ENCODE measurements at places on chromosomes 13 and 19. TPM values are rescaled to one million over a fixed set of nuclear protein-coding genes. Genes with fewer than 3 reads are reported as not detected.

Gene RAB3A
- 0.80 TPM for total RNA-seq

Gene KIR2DL4
- not detected for total RNA-seq

Gene MATK
- total RNA-seq: 0.35 TPM

Gene MAP4K1
- total RNA-seq: 0.25 TPM

Gene FCAR
- total RNA-seq: not detected

Gene FBXO27
- 5.9 TPM for total RNA-seq

Gene TMPRSS9
- total RNA-seq: not detected

DNA sequence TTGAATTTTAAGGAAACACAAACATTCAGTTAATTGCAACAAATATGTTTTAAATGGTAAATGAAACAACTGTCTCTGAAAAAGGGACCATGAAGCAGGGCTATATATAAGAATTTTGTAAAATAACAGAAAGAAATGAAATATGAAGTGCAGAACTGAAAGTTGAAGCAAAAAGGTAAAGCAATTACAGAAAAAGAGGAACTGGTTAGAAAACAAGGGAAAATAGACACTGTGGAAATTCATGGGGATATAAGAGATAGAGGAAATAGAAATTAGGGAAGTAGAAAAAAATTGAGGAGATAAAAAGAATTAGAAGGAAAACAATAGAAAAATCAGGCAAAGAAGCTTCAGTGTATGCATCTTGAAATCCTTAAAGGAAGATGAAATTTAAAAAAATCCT lies 40.0 kb upstream of the TDRD3 start:
- no peak for DNase-seq

- no peak for DNase-seq
Measured at GRCh38 chr13:114017028-114017630, 43.3 kb upstream of the C13orf46 start.

DNA sequence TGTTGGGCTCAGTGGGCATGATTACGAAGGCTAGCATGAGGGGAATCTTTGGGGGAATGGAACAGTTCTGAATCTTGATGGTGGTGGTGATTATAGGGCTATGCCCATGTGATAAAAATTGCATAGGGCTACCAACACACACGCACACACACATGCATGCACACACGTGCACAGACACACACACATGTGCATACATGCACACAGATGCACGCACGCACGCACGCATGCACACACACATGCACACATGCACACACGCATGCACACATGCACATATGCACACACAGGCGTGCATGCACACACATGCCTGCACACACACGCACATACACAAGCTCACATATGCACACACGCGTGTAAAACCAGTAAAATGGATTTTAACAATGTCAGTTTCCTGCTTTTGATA lies 85.9 kb downstream of the MUC16 start:
- DNase-seq: no peak

DNA sequence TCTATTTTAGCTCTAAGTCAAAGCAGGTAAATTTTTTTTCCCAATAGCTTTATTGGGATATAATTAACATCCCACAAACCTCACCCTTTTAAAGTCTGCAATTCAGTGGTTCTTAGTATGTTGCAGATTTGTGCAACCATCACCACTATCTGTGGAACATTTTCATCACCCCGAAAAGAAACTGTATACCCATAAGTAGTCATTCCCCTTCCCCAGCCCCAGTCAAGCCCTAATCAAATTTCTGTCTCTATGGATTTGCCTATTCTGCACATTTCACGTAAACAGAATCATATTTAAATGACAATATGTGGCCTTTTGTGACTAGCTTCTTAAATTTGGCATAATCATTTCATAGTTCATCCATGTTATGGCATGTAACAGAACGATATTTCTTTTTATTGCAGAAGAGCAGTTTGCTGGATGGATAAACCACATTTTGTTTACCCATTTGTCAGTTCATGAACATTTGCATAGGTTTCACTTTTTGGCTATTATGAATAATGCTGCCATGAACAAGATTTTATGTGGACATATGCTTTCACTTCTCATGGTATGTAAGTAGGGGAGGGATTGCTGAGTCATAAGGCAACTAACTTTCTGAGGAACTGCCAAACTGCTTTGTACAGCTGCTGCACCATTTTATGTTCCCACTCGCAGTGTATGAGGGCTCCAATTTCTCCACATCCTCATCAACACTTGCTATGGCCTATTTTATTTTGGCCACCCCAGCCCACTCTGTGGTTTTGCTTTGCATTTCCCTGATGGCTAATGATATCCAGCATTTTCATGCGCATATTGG lies 10.9 kb downstream of the SLC46A3 start:
- no peak for DNase-seq

- no peak for DNase-seq
Measured at GRCh38 chr13:50691176-50691680, 152.3 kb downstream of the DLEU7 start.

DNA sequence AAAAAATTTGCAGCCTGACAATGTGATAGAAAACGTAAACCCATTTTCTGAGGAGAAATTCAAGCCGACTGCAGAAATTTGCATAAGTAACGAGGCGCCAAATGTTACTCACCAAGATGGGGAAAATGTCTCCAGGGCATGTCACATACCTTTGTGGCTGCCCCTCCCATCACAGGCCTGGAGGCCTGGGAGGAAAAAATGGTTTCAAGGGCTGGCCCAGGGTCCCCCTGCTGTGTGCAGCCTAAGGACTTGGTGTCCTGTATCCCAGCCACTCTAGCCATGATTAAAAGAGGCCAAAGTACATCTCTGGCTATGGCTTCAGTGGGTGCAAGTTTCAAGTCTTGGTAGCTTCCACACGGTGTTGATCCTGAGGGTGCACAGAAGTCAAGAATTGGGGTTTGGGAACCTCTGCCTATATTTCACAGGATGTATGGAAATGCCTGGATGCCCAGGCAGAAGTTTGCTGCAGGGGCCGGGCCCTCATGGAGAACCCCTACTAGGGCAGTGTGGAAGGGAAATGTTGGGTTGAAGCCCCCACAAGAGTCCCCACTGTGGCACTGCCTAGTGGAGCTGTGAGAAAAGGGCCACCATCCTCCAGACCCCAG lies 1842.3 kb downstream of the PCDH9 start:
- DNase-seq: no peak

- DNase-seq: no peak
Measured at GRCh38 chr13:49064476-49064875, 88.8 kb downstream of the FNDC3A start.

DNA sequence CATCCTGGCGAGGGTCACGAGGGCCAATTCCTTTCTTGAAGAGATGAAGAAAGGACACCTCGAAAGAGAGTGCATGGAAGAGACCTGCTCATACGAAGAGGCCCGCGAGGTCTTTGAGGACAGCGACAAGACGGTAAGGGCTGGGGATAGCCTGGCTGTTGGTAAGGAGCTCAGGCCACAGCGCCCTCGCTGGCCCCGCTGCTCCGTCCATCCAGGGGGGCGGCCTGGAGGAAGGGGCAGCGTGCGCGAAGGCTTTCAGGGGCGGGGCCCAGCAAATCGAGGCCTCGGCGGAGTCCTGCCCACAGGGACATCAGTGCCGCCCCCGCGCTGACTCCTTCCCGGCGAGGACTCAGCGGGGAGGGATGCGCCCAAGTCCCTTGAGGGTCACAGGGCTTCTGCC lies 6.9 kb downstream of the F10 start:
- DNase-seq: no peak

DNA sequence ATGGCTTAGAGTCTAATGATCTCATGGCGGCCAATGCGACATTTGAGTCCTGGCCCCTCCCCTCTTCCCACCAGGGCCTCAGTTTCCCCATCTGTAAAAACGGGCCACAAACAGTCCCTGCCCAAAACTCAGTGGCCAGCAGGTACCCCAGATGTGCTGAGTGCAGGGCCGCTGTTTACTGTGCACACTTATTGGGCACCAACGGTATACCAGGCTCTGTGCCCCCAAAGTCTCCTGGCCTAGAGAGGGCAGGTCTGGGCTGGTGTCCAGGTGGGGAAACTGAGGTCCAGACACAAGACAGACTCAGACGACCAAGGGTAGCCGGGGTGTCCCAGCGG lies 23.6 kb upstream of the WDR18 start:
- DNase-seq: no peak

All from renal cortical epithelial cell (primary cell).